ENCODE measurements at places on chromosomes 12 and 14. TPM values are rescaled to one million over a fixed set of nuclear protein-coding genes. Genes with fewer than 3 reads are reported as not detected.

The KRT78 gene
- not detected for polyA plus RNA-seq

The ARID4A gene
- polyA plus RNA-seq = 12.4 TPM

The LTBP2 gene
- polyA plus RNA-seq = 61.8 TPM

The KRT79 gene
- not detected for polyA plus RNA-seq

The LMNTD1 gene
- polyA plus RNA-seq = 0.57 TPM

The KRT2 gene
- not detected for polyA plus RNA-seq

The DTD2 gene
- 18.8 TPM for polyA plus RNA-seq

The CLEC2A gene
- polyA plus RNA-seq = not detected

The NPC2 gene
- polyA plus RNA-seq = 248 TPM

The ADAMTS20 gene
- polyA plus RNA-seq = not detected

The ZC2HC1C gene
- 0.45 TPM for polyA plus RNA-seq

The NYNRIN gene
- polyA plus RNA-seq = 10.5 TPM

The SMIM10L1 gene
- 6.4 TPM for polyA plus RNA-seq

The SCN8A gene
- 12.5 TPM for polyA plus RNA-seq

The RAB35 gene
- 64.9 TPM for polyA plus RNA-seq

The TAS2R30 gene
- 0.07 TPM for polyA plus RNA-seq

The TAS2R7 gene
- not detected for polyA plus RNA-seq

The NPFF gene
- not detected for polyA plus RNA-seq

The VDR gene
- polyA plus RNA-seq = 11.9 TPM

The ZDHHC22 gene
- not detected for polyA plus RNA-seq

The LRRC9 gene
- polyA plus RNA-seq = not detected

The GMPR2 gene
- polyA plus RNA-seq = 89.2 TPM

The SRSF9 gene
- polyA plus RNA-seq = 127 TPM

The ASB2 gene
- 1.6 TPM for polyA plus RNA-seq

The LRP1-AS gene
- polyA plus RNA-seq = not detected

The BCL11B gene
- not detected for polyA plus RNA-seq

The CAMKK2 gene
- polyA plus RNA-seq = 23.1 TPM

The CCDC63 gene
- not detected for polyA plus RNA-seq

The PLD4 gene
- 0.01 TPM for polyA plus RNA-seq

The AP5M1 gene
- polyA plus RNA-seq = 38.5 TPM

The SRRM4 gene
- polyA plus RNA-seq = not detected

The GALNT9 gene
- 0.04 TPM for polyA plus RNA-seq

The KITLG gene
- 25.2 TPM for polyA plus RNA-seq

The KCNH3 gene
- polyA plus RNA-seq = 0.01 TPM

The AHNAK2 gene
- polyA plus RNA-seq = 10.5 TPM

The KCNK10 gene
- not detected for polyA plus RNA-seq

The RPL10L gene
- not detected for polyA plus RNA-seq

The KLHL33 gene
- 0.06 TPM for polyA plus RNA-seq

The TPH2 gene
- polyA plus RNA-seq = 0.04 TPM

The SERPINA12 gene
- not detected for polyA plus RNA-seq

The RNF212B gene
- not detected for polyA plus RNA-seq

The FAM234B gene
- 6.1 TPM for polyA plus RNA-seq

Data from AG04450 (cell line).